ENCODE measurements at places on chromosomes 1 and 21. TPM values are rescaled to one million over a fixed set of nuclear protein-coding genes. Genes with fewer than 3 reads are reported as not detected.

- no peak overlapping the region for H3K27ac ChIP-seq
- peaks cover 51% of the 10 kb centered on the region for H3K36me3 ChIP-seq
- DNase-seq = no peak
- H3K4me3 ChIP-seq = no peak overlapping the region
- H3K4me1 ChIP-seq = peaks cover 35% of the 10 kb centered on the region
Measured at GRCh38 chr1:29162025-29162424, 19.7 kb downstream of the SRSF4 start.

GRCh38 chr1:84598418-84598817 is 24.2 kb upstream of the CTBS start:
- H3K4me1 ChIP-seq = peaks cover 29% of the 10 kb centered on the region
- H3K27me3 ChIP-seq = peaks cover 3% of the 10 kb centered on the region
- no peaks in the 10 kb centered on the region for H3K36me3 ChIP-seq
- no peak overlapping the region for H3K4me3 ChIP-seq
- H3K27ac ChIP-seq = no peak overlapping the region
- no peak for DNase-seq

- H3K27me3 ChIP-seq = peaks cover 23% of the 10 kb centered on the region
- no peaks in the 10 kb centered on the region for H3K36me3 ChIP-seq
- H3K27ac ChIP-seq = no peak overlapping the region
- H3K4me1 ChIP-seq = peaks cover 12% of the 10 kb centered on the region
Measured at GRCh38 chr1:244730934-244731434, 78.1 kb downstream of the DESI2 start.

The ENAH gene
- 0.95 TPM for total RNA-seq
